ENCODE measurements at places on chromosomes 3 and 15.
A peak's percentile ranks its signal among the peaks of the same experiment; 100 is the strongest.

GRCh38 chr15:90947577-90948357 is 6.9 kb upstream of the RCCD1 start:
- DNase-seq = no peak

- DNase-seq = no peak
These were observed 35.7 kb downstream of the RBPMS2 start for GRCh38 chr15:64739577-64740143.

DNA sequence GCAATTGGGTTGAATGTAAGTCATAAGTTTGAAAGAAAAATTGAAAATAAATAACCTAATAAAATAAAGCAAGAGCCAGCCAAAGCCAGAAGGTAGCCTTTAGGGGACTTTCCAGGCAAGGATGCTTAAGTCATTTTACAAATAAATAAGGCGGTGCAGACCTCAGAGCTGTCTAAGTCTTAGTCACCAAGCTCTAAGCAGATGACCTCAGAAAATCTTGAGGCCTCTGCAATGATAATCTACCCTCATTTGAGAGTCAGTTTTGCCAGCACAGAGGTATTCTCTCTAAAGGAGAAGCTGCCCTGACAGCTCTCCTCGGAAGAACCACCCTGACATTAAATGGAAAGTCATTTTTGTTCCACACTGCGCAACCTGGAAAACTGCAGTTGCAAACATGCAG is 113.9 kb downstream of the OXNAD1 start:
- peak; percentile 77 for DNase-seq

- no peak for DNase-seq
These were observed 95.5 kb upstream of the CNTN3 start for GRCh38 chr3:74709951-74710350.

- DNase-seq = no peak
These were observed 18.0 kb downstream of the ZDHHC19 start for GRCh38 chr3:196193133-196193735.

DNA sequence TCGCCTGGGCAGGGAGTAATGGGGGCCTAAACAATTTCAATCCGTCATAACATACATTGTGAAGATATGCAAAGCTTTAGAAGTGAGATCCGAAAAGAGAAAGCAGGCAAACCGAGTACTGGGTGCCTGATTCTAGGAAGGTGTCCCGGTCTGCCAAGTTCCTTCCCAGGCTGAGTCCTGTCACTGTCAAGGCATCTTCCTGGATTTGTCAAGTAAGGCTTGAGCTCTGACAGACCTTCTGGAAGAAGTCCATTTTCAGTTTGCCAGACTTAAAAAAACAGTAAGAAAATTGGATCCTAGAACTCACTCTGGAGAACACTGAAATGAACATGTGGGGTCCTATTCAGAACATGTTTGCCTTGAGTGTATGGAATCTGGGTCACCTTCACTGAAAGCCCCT is 253.9 kb downstream of the RORA start:
- DNase-seq = no peak

- DNase-seq = no peak
These were observed 87.0 kb downstream of the FOXB1 start for GRCh38 chr15:60091157-60091556.

- no peak for DNase-seq
These were observed 3.6 kb upstream of the GK5 start for GRCh38 chr3:142228964-142229363.

GRCh38 chr3:34779092-34779491 is 860.2 kb upstream of the ARPP21 start:
- DNase-seq = no peak

GRCh38 chr15:72192416-72192815 is 5.2 kb downstream of the GRAMD2A start:
- no peak for DNase-seq

DNA sequence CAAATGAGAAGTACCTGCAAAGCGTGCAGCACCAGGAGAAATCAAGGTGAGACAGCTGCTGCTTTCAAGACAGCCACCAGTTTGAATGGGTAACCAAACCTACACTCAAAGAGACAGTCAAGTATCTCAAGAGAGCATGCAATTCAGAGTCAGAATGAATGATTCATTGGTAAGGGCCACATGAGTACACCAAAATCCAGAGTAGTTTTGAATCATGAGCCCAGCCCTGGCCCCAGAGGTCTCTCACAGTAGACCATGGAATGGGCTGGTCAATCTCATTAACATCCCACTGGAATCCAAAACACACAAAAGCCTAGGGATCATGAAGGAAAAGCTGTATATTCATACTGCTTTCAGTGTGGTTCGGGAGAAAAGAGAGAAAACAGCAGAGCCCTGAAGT is 242.8 kb downstream of the TBL1XR1 start:
- DNase-seq = no peak

GRCh38 chr3:88147261-88147660 is 2.5 kb upstream of the C3orf38 start:
- no peak for DNase-seq

Measured in activated CD4-positive, alpha-beta T cell treated with anti-CD3 and anti-CD28 coated beads, Interleukin-2, amount 50 U/mL, for 16 hours (primary cell).